ENCODE measurements at places on chromosomes 6 and 20.

GRCh38 chr20:48815537-48815936 lies 12.3 kb downstream of the PREX1 start:
- no peak for DNase-seq

- DNase-seq, result no peak
Measured at GRCh38 chr6:134734312-134734869, 215.5 kb downstream of the ALDH8A1 start.

DNA sequence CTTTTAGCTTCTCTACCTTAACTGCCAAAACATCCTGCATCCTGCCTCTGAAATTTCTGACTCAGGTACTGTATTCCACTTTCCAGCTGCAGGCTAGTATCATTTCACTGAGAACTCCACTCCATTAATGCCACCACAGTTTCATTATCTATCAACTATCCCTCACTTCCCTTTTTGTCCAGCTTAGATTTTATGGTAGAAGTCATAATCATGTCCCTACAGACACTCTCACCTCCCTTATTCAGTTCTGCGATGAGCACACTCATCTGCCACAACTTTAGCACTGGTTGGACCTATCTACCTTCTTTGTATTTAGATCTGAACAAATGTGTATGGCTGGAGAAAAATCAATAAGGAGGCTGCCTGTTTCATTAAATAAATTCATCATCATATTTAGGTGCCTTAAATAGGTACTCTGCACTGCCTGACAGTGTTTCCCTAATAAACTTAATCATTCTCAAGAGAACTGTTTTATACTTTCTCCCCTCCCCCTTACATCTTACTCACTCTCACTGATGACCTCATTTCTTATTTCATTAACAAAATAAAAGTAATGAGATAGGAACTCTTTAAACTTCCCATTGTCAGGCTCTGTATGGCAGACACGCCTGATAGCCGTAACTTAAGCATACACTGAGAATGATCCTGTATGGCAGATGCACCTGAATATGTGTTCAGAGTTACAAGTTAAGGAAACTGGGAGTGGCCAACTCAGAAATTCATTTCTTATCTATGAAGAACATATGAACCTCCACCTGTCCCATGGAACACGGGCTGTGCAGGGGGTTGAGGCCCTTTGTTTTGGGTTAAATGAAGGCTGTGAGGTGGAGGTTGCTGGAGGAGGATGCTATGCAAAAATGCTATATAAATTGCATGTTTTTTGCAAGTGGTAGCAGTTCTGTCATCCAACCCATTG lies 95.3 kb upstream of the MAN1A1 start:
- peak; percentile 8 for DNase-seq

- DNase-seq, result peak; percentile 46
Measured at GRCh38 chr6:41463062-41463930, 82.9 kb upstream of the FOXP4 start.

GRCh38 chr20:4195499-4195898 lies 180.1 kb upstream of the RNF24 start:
- DNase-seq, result peak; percentile 41

GRCh38 chr6:125251516-125252220 lies 50.1 kb downstream of the HDDC2 start:
- DNase-seq, result peak; percentile 54

- no peak for DNase-seq
Measured at GRCh38 chr6:169230946-169231789, 22.5 kb downstream of the THBS2 start.

GRCh38 chr20:50417023-50417329 lies 93.2 kb upstream of the PTPN1 start:
- DNase-seq, result no peak

- DNase-seq, result no peak
Measured at GRCh38 chr20:37490663-37491350, 30.2 kb upstream of the NNAT start.

DNA sequence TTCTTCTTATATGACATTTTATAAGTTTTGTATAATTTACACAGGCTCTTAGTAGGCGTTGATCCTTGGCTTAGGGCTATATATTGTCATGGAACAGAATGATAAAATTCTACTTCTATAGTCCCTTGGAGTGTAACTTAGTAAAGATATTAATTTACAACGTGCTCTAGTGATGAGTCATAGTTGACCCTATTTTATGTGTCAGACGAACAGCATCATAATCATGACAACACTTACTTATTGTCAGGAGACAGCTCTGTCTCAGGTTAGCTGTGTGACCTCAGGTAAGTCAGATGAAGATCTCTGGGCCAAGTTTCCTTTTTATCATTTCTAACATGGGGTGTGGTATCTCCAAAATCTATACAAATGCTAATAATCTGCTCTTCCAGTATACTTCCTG lies 473.5 kb downstream of the UTRN start:
- peak; percentile 4 for DNase-seq

DNA sequence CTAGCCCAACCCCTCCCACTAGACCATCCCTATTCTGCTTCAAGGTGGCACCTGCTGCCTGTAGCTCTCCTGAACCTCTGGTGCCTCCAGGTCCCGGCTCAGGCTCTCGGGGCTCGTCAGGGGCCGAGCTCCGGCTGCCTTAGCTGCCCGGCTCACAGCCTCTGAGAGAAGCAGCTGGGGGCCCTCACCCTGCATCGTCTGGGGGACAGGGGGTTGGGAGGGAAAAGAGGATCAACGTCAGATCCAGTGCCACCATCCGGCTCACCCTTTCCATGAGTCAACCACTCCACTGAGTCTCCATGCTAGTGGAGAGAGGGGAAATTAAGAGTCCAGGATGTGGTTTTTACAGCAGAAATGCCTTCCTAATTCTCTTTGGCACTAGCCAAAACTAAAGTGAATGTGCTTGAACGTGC lies 13.0 kb downstream of the BAG6 start:
- DNase-seq, result peak; percentile 59

- no peak for DNase-seq
Measured at GRCh38 chr6:38159596-38159995, 340.1 kb downstream of the ZFAND3 start.

DNA sequence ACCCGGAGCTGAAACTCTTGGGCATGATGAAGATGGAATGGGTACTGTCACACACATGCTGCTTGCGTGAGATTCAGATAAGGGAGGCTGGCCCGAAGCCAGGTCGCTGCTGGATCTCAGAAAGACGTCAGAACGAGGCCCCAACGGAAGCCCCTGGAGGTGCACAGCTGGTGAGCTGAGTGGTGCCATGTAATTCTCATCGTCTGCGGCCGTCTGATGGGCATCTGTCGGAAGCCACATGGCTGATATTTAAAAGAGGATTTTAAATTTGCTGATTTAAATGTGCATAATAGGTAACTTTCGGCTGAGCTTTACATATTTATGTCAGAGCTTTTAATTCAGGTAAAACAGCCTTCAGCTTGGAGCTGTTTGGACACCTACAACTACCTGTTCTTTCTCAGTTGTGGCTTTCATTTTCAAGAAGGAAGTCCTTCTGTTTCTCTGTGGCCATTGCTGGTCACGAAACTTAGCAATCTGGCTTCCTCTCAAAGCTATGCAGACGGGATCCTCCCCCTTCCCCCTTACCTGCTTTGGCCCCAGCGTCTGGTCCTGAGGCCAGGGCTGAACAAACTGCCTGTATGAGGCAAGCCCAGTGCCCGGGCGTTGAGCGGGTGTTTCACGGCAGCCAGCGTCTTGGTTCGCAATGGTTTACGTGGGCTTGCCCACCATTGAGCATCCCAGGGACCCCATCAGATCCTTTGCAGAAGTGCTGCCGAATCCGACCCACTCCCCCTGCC lies 9.2 kb downstream of the SLCO4A1 start:
- DNase-seq, result peak; percentile 34

GRCh38 chr20:4766631-4767030 lies 44.9 kb downstream of the PRND start:
- no peak for DNase-seq

DNA sequence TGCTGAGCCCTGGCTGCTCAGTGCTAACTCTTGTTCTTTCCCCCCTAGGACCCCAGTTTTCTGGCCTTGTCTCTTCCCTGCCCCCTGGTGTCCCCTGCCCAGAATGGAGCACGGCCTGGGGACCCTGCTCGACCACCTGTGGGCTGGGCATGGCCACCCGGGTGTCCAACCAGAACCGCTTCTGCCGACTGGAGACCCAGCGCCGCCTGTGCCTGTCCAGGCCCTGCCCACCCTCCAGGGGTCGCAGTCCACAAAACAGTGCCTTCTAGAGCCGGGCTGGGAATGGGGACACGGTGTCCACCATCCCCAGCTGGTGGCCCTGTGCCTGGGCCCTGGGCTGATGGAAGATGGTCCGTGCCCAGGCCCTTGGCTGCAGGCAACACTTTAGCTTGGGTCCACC lies 11.9 kb downstream of the CCN5 start:
- DNase-seq, result no peak

- no peak for DNase-seq
Measured at GRCh38 chr20:49247792-49248191, 28.6 kb downstream of the DDX27 start.

DNA sequence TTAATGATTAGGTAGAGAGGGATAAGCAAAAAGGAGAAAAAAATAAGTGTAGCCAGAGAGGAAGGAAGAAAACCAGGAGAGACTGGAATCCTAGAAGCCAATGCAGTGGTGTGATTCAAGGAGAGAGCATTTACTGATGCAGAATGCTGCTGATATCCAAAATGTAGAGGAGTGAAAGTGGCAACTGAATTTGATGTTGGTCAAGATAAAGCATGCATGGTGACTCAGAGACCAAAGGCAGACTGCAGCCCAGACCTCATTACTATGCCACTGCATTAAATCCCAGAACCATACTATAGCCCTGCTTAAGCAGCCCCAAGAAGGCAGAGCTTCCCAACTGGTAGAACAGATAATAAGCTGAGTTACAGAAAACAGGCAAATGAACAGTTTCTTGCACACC lies 15.8 kb downstream of the KLHL32 start:
- no peak for DNase-seq

- DNase-seq, result no peak
Measured at GRCh38 chr6:53112871-53113270, 35.8 kb downstream of the GCM1 start.

DNA sequence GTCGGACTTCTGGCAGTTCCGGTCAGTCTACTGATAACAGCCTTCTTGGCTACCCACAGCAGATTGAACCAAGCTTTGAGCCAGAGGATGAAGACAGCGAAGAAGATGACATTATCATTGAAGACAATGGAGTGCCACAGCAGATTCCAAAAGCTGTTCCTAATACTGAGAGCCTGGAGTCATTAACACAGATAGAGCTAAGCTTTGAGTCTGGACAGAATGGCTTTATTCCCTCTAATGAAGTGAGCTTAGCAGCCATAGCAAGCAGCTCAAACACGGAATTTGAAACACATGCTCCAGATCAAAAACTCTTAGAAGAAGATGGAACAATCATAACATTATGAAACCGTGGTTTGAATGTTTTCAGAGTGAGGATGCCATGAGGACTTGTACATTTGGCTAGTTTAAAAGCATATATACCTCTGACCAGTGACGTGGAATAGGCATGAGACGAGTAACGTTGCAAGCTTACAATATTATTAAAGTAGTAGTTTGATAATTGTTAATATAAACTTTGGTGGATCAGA lies 18.8 kb downstream of the PARD6B start:
- DNase-seq, result no peak

- DNase-seq, result no peak
Measured at GRCh38 chr6:163008186-163008585, 280.4 kb downstream of the PACRG start.

Measured in fibroblast of skin of right quadriceps (primary cell).